ENCODE measurements at places on chromosomes 12 and 14. TPM values are rescaled to one million over a fixed set of nuclear protein-coding genes. Genes with fewer than 3 reads are reported as not detected.

GUCY2C gene
- not detected for total RNA-seq

NINJ2 gene
- 13.5 TPM for total RNA-seq

TAS2R19 gene
- total RNA-seq: 1.3 TPM

FAIM2 gene
- total RNA-seq: 0.95 TPM

ATL1 gene
- total RNA-seq: 0.86 TPM

KRT73 gene
- total RNA-seq: not detected

TAS2R7 gene
- total RNA-seq: not detected

PPFIA2 gene
- total RNA-seq: not detected

EML5 gene
- 2.4 TPM for total RNA-seq

PRIMA1 gene
- not detected for total RNA-seq

CD163L1 gene
- not detected for total RNA-seq

EID3 gene
- total RNA-seq: 3.4 TPM

DNAH10 gene
- total RNA-seq: 0.13 TPM

MDM2 gene
- total RNA-seq: 194 TPM

NFE2 gene
- total RNA-seq: 0.20 TPM

DIO2 gene
- not detected for total RNA-seq

SAMD15 gene
- 0.25 TPM for total RNA-seq

PRR4 gene
- 0.98 TPM for total RNA-seq

ADAMTS20 gene
- total RNA-seq: not detected

DEPDC4 gene
- total RNA-seq: 2.1 TPM

RHOF gene
- total RNA-seq: 163 TPM

Data from activated CD4-positive, alpha-beta memory T cell treated with anti-CD3 and anti-CD28 coated beads, Interleukin-2, amount 10 ng/mL, durations not matched to agents 7 days and 5 days (primary cell).